HS-5 (cell line): ENCODE measurements at places on chromosomes 7 and 10.

DNA sequence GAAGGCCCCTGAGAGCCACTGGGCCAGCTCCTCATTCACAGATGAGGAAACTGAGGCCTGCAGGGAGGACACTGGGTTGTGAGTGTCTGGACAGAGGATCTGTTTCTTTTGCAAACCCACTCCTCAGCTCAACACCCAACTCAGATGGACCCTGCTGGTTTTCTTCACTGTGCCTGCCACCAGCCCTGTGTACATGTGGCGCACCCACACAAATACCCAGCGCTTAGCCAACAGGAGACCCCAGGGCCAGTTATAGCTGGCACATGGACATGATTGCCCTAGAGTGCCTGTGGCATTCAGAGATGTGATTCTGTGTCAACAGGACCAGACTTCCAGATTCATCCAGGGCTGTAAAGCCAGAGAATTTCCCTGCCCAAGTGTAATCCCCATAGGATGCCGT, 12.4 kb downstream of the PODXL start:
- DNase-seq = no peak

DNA sequence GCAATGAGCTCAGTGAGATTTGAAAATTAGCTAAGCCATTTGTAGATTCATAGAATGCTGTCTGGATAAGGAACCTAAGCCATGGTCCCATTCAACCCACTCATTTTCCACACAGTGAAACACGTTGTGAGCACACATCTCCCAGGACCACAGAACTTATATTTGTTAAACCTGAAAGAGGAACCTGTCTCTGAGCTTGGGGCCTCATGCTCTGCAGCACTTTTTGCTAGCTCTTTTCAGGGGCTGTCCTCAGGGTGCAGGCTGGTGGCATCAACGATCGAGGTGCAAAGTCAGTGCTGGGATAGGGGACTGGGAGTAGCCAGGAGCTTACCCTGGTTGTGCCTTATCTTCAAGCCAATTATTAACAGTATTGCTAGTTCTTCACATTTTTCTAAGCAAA, 11.9 kb downstream of the HECW1 start:
- DNase-seq = no peak

GRCh38 chr10:78924319-78925003, 144.3 kb upstream of the ZMIZ1 start:
- no peak for DNase-seq

- no peak for DNase-seq
These were observed 22.5 kb upstream of the TNRC18 start for GRCh38 chr7:5445981-5446594.

- DNase-seq = no peak
These were observed 32.9 kb upstream of the CRYGN start for GRCh38 chr7:151472644-151473380.

- DNase-seq = no peak
These were observed 8.0 kb upstream of the CELF2 start for GRCh38 chr10:11009471-11010308.

GRCh38 chr10:119942973-119943372, 50.4 kb downstream of the SEC23IP start:
- DNase-seq = no peak
